Activated CD8-positive, alpha-beta T cell treated with anti-CD3 and anti-CD28 coated beads, Interleukin-2, amount 10 ng/mL, durations not matched to agents 7 days and 5 days (primary cell): ENCODE measurements at places on chromosomes 5 and 9. TPM values are rescaled to one million over a fixed set of nuclear protein-coding genes. Genes with fewer than 3 reads are reported as not detected.

- H3K36me3 ChIP-seq: no peaks in the 10 kb centered on the region
- no peaks in the 10 kb centered on the region for H3K27me3 ChIP-seq
- DNase-seq: no peak
- H3K4me3 ChIP-seq: no peak overlapping the region
- H3K27ac ChIP-seq: no peak overlapping the region
Measured at GRCh38 chr5:178476531-178476930, 113.7 kb downstream of the COL23A1 start.

GRCh38 chr9:125758986-125759763 is 12.0 kb downstream of the PBX3 start:
- peaks cover 11% of the 10 kb centered on the region for H3K4me1 ChIP-seq
- no peak for DNase-seq
- no peaks in the 10 kb centered on the region for H3K27me3 ChIP-seq
- peaks cover 6% of the 10 kb centered on the region for H3K36me3 ChIP-seq
- no peak overlapping the region for H3K4me3 ChIP-seq
- no peak overlapping the region for H3K27ac ChIP-seq

The CERT1 gene
- total RNA-seq: 31.2 TPM

The SHROOM1 gene
- 3.3 TPM for total RNA-seq

DNA sequence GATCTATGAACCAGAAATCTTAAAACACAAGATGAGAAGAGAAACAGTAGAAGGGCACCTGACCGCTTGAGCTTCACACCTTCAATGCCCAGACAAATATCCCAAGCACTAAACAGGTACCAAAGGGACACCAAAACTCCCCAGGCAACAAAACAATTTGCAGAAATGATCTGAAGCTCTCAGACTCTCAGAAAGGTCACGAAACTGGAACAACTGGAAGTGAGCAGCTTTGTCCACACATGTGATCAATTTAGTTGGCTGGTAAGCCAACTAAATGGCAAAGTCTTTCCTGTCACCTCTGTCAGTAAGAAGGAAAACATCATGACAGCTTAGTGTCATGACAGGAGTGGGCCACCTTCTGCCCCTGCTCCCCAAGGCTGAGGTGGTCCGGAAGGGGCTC is 4.1 kb downstream of the IPPK start:
- H3K27me3 ChIP-seq: no peaks in the 10 kb centered on the region
- H3K27ac ChIP-seq: peak overlapping the region; percentile 41
- no peak overlapping the region for H3K4me3 ChIP-seq
- no peak for DNase-seq
- H3K4me1 ChIP-seq: peaks cover 60% of the 10 kb centered on the region

DNA sequence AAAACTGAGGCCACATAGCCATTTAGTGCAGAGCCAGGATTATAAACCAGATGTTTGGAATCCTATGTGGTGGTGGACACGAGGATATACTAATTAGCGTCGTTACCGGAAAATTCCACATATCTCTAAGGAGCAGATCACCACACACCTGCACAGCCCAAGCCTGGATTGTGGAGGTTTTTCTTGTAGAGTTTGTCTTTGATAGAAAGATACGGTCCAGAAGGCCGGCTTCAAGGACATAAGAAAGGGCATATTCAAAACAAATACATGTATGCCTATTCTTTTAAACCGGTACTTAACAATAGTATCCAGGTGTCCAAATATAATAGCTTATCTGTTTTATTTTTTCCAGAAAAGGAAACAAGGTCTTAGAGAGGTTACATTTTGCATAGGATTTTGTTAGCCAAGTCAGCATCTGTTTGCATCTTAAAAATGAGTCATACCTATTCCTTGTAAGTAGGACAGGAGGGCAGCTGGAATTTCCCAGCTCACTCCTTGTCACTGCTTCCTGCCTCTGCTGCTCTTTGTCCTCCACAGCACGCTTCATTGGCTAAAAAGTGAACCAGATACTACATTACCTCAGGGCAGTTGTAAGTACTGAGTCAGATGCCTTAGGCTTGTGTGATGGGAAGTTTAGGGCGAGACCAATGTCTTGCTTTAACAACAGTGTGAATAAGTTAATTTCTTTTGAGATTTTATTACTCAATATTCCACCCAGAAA is 3.6 kb downstream of the TMC1 start:
- no peak for DNase-seq
- no peaks in the 10 kb centered on the region for H3K36me3 ChIP-seq
- peaks cover 28% of the 10 kb centered on the region for H3K4me1 ChIP-seq
- no peaks in the 10 kb centered on the region for H3K27me3 ChIP-seq
- H3K4me3 ChIP-seq: no peak overlapping the region

The GABRA1 gene
- total RNA-seq: not detected

The AGXT2 gene
- total RNA-seq: not detected

GRCh38 chr9:135083241-135083810 is 4.1 kb upstream of the OLFM1 start:
- H3K4me3 ChIP-seq: no peak overlapping the region
- no peak overlapping the region for H3K27ac ChIP-seq
- H3K27me3 ChIP-seq: peaks cover 18% of the 10 kb centered on the region
- DNase-seq: no peak

The IL13 gene
- 1.4 TPM for total RNA-seq

The GPR150 gene
- 0.74 TPM for total RNA-seq

DNA sequence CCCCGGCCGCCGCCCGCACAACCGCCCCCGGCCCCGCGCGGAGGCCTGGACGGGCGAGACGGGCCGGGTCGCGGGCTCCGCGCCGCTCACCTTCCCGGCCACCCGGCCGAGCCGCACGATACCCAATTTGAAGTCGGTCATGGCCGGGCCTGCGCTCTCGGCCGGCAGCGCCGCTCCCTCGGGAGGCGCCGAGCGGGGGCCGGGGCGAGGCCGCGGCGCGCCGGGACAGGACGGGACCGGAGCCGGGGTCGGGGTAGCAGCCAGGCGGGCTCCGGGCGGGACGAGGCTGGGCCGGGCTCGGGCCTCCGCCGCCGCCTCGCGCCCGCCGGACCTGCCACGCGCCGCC is 216 bp downstream of the ZMYND19 start:
- H3K4me1 ChIP-seq: peaks cover 22% of the 10 kb centered on the region
- no peaks in the 10 kb centered on the region for H3K27me3 ChIP-seq
- no peak for DNase-seq
- no peak overlapping the region for H3K4me3 ChIP-seq
- peaks cover 12% of the 10 kb centered on the region for H3K36me3 ChIP-seq

DNA sequence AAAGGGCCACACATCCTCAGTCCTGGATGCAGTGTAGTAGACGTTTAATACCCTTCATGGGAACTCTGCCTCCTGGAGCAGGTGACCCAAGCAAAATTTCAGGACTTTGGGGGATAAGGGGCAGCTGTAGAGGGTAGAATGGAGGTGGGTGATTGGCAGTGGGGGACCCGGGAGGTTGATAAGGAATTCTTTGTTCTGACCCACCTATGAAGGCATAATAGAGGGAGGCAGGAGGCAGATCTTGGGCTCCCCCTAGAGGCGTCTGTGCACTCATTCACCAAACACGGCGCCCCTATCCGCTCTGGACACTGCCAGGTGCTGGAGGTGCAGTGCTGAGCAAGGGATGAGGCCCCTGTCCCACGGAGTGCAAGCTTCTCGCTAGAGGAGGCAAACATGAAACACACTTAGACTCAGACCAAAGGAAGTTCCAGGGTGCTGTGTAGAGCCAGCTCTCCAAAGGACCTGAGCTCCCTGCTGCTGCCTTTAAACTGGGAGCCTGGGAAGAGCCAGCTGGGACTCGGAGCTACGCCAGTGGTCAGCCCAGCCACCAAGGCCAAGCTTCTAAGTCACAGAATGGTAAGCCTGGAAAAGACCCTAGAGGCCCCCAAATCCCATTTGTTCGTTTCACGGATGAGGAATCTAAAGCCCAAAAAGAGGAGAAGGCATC is 7.7 kb downstream of the IL17B start:
- no peaks in the 10 kb centered on the region for H3K27me3 ChIP-seq
- DNase-seq: peak; percentile 79
- no peak overlapping the region for H3K4me3 ChIP-seq
- peaks cover 7% of the 10 kb centered on the region for H3K4me1 ChIP-seq
- H3K27ac ChIP-seq: no peak overlapping the region

- no peak overlapping the region for H3K27ac ChIP-seq
- no peaks in the 10 kb centered on the region for H3K36me3 ChIP-seq
- H3K27me3 ChIP-seq: peaks cover 3% of the 10 kb centered on the region
- no peak for DNase-seq
- H3K4me3 ChIP-seq: no peak overlapping the region
Measured at GRCh38 chr5:170219615-170220014, 13.2 kb upstream of the C5orf58 start.

The ZDHHC11B gene
- 0.10 TPM for total RNA-seq

DNA sequence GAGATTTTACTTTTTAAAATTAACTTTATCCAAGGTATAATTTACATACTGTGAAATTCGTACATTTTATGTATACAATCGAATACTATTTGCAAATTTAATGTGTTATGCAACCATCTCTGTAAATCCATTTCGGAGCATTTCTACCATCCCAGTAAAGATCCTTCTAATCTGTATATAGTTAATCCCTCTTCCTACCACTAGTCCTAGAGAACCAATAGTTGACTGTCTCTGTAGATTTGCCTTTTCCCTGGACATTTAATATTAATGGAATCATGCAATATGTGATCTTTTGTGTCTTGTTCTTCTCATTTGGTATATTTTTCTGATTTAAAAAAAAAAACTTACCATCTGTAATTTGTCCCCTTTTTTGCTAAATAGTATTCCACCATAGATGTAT is 74.8 kb downstream of the RAB24 start:
- H3K36me3 ChIP-seq: peaks cover 22% of the 10 kb centered on the region
- no peaks in the 10 kb centered on the region for H3K27me3 ChIP-seq
- DNase-seq: no peak
- no peaks in the 10 kb centered on the region for H3K4me1 ChIP-seq
- H3K27ac ChIP-seq: no peak overlapping the region
- H3K4me3 ChIP-seq: no peak overlapping the region

The TMEM215 gene
- not detected for total RNA-seq

The BTNL8 gene
- total RNA-seq: not detected

GRCh38 chr5:5155617-5156016 is 15.5 kb downstream of the ADAMTS16 start:
- H3K4me1 ChIP-seq: peaks cover 4% of the 10 kb centered on the region
- no peaks in the 10 kb centered on the region for H3K27me3 ChIP-seq
- H3K36me3 ChIP-seq: no peaks in the 10 kb centered on the region
- DNase-seq: no peak
- peak overlapping the region; percentile 13 for H3K27ac ChIP-seq

- peaks cover 35% of the 10 kb centered on the region for H3K27me3 ChIP-seq
- H3K4me3 ChIP-seq: no peak overlapping the region
- peaks cover 7% of the 10 kb centered on the region for H3K4me1 ChIP-seq
- peak; percentile 59 for DNase-seq
Measured at GRCh38 chr9:91954841-91955471, 4.9 kb upstream of the ROR2 start.
